ENCODE measurements at places on chromosomes 3 and 15. TPM values are rescaled to one million over a fixed set of nuclear protein-coding genes. Genes with fewer than 3 reads are reported as not detected.

DNA sequence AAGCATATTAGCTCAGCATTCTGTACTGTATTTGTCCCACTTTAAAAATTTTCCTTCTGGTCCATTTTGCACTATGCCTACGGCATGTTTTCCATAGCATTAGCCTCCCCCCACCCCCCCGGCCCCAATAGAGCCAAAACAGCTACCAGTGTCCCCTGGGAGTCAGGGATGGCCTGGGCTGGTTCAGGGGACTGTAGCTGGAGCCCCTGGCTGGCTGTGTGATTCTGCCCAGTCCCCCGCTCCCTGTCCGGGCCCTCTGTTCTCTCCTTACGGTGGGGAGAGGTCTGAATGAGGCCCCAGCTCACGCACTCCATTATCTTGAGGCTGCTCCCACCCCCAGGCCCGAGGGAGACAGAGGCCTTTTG is 70.1 kb downstream of the KLF15 start:
- no peak overlapping the region for H3K27ac ChIP-seq
- no peaks in the 10 kb centered on the region for H3K36me3 ChIP-seq
- peaks cover 34% of the 10 kb centered on the region for H3K4me1 ChIP-seq
- H3K27me3 ChIP-seq: no peaks in the 10 kb centered on the region
- no peak overlapping the region for H3K4me3 ChIP-seq
- no peak for DNase-seq

- H3K27ac ChIP-seq: no peak overlapping the region
- H3K27me3 ChIP-seq: no peaks in the 10 kb centered on the region
- H3K4me3 ChIP-seq: no peak overlapping the region
- H3K36me3 ChIP-seq: no peaks in the 10 kb centered on the region
Measured at GRCh38 chr3:44969828-44970179, 6.2 kb downstream of the ZDHHC3 start.

GRCh38 chr15:89824607-89824867 is 9.9 kb upstream of the ANPEP start:
- H3K4me3 ChIP-seq: no peak overlapping the region
- no peak for DNase-seq
- H3K36me3 ChIP-seq: no peaks in the 10 kb centered on the region
- H3K27me3 ChIP-seq: no peaks in the 10 kb centered on the region
- H3K4me1 ChIP-seq: peaks cover 16% of the 10 kb centered on the region

RNF168 gene
- total RNA-seq: 18.9 TPM

GRCh38 chr3:113828600-113828999 is 10.0 kb upstream of the GRAMD1C start:
- H3K4me3 ChIP-seq: no peak overlapping the region
- H3K27ac ChIP-seq: no peak overlapping the region
- no peaks in the 10 kb centered on the region for H3K27me3 ChIP-seq
- peaks cover 5% of the 10 kb centered on the region for H3K4me1 ChIP-seq
- H3K36me3 ChIP-seq: no peaks in the 10 kb centered on the region
- no peak for DNase-seq

GRCh38 chr3:53162672-53163443 is 1.8 kb downstream of the PRKCD start:
- H3K4me3 ChIP-seq: peak overlapping the region; percentile 84
- no peaks in the 10 kb centered on the region for H3K27me3 ChIP-seq
- peaks cover 2% of the 10 kb centered on the region for H3K36me3 ChIP-seq

GRCh38 chr3:138202945-138203701 is 16.0 kb downstream of the ARMC8 start:
- no peaks in the 10 kb centered on the region for H3K4me1 ChIP-seq
- H3K36me3 ChIP-seq: no peaks in the 10 kb centered on the region
- H3K27me3 ChIP-seq: no peaks in the 10 kb centered on the region
- no peak overlapping the region for H3K4me3 ChIP-seq
- DNase-seq: no peak
- no peak overlapping the region for H3K27ac ChIP-seq

DNA sequence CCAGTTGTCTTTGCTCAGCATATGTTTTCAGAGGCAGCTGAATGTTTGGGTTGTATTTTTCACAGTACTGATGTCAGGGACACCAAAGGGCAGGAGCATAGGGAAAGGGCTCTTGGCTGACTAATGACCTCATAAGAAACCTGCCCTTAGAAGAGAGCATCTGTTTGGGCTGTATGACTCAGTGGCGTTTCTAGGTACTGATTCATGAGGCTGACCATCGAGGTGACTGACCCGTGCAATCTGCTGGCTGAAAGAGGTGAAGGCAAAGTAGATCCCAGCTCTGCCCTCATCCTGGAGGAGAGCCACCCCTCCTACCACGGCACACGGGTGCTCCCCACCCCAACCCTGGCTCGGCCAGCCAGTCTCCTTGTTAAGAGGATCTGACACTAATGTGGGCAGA is 8.3 kb downstream of the LMCD1 start:
- H3K4me3 ChIP-seq: no peak overlapping the region
- DNase-seq: no peak
- H3K36me3 ChIP-seq: no peaks in the 10 kb centered on the region
- peaks cover 8% of the 10 kb centered on the region for H3K4me1 ChIP-seq
